Stimulated activated CD4-positive, alpha-beta T cell treated with anti-CD3 and anti-CD28 coated beads, Interleukin-4, amount 100 ng/mL, for 24 hours (primary cell): ENCODE measurements at places on chromosomes 13 and 19.

DNA sequence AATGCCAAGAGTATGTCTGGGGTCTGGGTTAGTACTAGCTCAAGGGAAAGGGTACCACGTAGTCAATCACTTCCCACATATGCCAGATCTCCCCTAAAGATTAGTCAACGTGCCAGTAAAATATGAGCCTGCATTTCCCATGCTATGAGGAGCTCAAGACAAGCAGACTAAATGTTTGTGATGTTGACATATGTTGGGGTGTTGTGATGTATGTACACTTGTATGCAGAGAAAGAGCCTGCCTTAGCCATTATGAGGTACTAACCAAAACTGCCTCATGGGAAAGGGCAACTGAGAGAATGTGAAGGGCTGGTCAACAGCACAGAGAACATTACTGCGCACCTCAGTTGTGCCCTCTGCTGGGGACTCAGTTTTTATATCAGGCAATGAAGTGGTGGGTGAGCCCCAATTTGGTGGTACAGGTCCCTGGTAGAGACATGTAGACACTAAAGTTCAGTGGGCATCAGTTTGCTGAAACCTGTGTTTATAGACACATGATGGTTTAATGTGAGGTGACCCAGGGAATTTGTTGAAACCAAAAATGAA is 287.0 kb downstream of the DCT start:
- DNase-seq: no peak

- no peak for DNase-seq
Observed at GRCh38 chr13:80604098-80604497, 263.2 kb upstream of the SPRY2 start.

DNA sequence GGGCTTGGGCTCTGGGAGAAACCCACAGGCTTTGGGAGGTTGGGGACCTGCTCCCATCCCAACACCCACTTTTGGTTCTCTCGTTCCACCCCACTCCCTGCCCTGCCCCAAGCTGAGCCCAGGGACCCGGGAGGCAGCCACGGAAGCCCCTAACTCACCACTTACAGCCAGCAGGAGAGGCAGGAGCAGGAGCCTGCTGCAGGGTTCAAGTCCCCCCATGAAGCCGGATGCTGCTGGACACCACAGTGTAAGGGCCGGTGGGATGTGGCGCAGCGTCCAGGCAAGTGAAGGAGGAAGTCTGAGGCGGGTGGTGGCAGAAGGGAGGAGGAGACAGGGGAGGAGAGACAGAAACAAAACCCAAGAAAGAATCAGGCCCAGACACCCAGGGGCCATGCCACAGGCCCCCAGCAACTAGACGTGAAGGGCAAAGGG is at the start of gene TYROBP:
Gene TYROBP, minus strand, starts transcription at position 286 of the 432 bp plus-strand sequence. Its CDS starts 67 bp downstream, at position 219.
- DNase-seq: no peak

- DNase-seq: no peak
Observed at GRCh38 chr13:21058361-21058760, 3.0 kb downstream of the LATS2 start.

GRCh38 chr19:23075031-23075733 is 41.6 kb upstream of the ZNF730 start:
- DNase-seq: no peak

GRCh38 chr13:111201304-111201940 is 86.3 kb downstream of the ARHGEF7 start:
- DNase-seq: no peak

DNA sequence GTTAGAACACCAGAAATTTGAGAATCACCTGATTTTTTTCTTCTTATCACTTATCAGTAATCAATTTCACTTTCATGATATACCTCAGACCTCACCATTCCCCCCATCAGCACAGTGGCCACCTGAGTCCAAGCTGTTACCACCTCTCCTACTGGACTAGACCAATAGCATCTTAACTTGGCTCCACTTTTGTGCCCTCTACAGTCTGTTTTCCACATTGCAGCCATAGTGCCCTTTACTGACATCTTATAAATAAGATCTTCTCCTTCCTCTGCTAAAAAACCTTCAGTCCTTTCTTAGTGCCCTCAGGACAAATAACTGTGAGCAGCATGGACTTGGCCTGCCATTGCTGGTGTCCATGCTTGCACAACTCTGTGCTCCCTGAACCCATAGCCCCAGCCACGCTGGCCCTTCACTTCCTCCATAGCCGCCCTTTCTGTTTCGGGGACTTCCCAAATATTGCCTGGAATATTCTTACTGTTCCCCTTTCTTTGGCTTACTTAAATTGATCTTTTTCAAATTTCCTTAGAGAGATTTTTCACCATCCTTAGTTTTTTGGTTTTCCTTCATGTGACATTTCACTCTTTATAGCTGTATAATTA is 380.8 kb downstream of the LMO7 start:
- DNase-seq: no peak

- no peak for DNase-seq
Observed at GRCh38 chr13:112055036-112055914, 11.7 kb upstream of the SOX1 start.

DNA sequence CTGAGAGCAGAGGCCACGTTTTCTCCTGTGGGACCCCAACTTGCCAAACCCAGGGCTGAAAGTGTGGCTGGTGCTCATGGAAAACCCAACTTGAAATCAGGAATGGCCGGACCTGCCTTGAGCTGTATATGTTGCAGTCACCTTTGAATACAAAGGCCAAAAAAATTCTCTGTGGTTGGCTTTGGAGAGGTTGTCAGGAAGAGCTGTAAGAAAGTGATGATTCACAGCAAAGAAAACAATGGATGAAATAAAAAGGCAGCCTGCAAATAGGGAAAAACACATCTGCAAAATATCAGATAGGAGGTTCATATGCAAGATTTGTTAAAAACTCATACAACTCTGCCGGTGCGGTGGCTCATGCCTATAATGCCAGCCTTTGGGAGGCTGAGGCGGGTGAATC is 715.8 kb downstream of the UQCRFS1 start:
- DNase-seq: no peak

DNA sequence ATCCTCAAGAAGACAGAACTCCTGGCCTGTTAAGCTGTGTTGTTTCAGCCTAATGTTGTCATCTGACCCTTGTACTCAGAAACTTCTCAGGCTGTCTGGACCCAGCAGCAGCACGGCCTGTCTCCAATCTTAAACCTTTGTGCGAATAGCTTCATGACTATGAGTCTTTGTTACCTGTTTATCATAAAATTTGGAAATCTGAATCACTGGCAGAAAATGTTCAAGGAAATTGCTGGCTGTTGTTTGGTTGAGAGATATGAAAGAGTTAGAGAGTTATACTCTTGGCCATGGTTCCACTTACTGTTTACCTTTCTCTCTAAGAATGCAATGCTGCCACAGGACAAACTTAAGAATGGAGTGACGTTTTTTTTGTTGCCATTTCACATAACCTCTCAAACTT is 59.6 kb downstream of the EFNB2 start:
- DNase-seq: no peak

- DNase-seq: no peak
Observed at GRCh38 chr19:55209693-55210472, 582 bp upstream of the PTPRH start.

DNA sequence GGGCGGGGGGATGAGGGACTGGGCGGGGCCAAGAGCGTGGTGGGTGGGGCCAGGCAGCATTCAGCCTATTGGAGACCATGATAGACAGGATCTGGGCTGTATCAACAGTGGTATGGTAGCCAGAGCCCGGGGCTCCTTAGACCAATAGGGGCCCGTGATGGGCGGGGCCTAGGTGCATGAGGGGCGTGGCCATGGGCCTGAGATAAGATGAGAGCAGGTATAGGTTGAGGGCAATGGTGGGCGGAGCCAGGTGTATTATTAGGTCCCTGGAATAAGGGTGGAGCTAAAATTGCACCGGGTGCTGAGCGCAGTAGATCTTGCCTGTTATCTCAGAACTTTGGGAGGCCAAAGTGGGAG is 5.3 kb downstream of the ABCA7 start:
- peak; percentile 65 for DNase-seq

GRCh38 chr13:111909971-111910671 is 156.8 kb upstream of the SOX1 start:
- DNase-seq: no peak

DNA sequence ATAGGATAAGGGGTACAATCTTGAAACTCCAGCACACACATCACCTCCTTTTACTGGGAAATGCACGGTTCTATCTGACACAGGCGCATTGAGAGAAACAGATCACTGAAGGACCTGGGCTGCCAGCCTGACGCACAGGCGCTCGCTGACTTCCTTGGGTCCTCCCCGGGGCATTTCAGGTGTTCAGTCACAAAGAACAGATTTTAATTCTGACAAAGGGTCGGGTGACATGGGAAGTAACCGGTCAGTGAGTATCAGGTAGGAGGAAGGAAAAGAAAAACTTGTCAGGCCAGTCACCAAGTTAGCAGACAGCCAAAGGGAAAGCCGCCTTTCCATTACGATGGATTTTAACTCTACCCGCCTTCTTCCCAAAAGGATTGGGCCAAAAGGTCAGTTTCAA is 39.6 kb downstream of the INSR start:
- no peak for DNase-seq

DNA sequence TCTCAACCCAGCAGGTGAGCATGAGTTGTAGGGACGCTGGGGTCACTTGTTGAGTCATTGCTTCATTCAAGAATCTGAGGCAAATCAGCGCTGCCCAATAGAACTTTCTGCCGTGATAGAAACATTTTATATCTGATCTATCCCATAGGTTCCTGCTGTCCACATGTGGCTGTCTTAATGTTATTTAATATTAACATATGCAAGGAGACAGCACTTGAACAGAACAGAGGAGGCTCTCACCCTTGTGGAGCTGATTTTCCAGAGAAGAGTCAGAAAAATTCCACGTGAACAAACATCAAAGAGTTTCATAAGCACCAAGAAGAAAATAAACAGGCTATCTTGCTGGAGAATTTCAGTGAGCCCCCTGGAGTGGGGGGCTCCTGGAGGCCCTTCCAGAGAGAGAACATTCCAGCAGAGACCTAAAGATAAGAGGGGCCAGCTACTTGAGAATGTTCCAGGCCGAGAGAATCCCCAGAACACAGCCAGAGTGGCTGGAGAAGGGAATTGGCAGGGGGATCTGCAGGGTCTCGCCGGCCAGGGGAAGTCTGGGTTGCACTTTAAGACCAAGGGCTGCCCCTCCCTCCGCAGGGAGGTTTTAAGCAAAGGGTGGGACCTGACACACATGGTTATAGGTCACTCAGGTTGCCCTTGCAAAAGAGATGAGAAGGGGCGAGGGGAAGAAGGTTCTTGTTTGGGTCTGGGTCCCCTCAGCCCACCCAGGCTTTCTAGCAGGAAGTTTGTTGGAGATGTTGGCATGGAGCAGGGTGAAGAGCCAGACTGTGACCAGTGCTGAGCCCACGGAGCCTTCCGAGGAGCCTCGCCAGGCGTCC is 135.7 kb downstream of the CRYL1 start:
- no peak for DNase-seq

DNA sequence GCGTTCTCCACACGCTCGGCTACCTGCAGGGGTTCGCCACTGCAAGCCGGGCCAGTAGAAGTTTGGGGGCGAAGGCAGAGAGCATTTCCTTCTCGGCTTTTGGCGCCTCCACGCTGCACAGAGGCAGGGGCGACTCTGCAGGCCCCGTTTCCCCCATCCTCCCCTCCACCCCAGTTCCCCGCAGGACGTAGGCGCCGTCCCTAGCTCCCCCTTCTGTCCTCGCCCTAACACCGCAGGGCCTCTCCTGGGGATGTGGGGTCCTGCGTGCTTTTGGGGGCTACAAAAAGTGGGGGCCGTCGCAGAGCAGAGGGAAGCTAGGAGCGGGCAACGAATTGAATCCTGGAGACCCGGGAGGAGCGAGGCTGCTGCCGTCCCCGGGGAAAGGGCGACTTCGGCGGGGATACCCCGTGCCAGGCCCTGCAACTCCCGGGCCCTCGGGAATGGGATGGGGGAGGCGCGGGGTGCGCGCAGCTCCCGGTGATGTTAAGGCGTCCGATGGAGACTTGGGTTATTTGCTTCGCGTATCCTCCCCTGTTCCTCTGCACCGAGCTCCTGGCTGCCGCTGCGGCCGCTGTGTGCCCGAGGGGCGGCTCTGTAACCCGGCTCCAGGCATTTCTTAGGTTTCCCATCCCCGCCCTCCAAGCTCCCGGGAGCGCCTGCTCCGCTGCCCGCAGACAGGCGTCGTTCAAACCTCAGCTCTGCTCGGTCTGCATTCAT is 255.9 kb upstream of the SOX21 start:
- DNase-seq: no peak

- no peak for DNase-seq
Observed at GRCh38 chr19:40366697-40367561, 18.4 kb downstream of the PLD3 start.

DNA sequence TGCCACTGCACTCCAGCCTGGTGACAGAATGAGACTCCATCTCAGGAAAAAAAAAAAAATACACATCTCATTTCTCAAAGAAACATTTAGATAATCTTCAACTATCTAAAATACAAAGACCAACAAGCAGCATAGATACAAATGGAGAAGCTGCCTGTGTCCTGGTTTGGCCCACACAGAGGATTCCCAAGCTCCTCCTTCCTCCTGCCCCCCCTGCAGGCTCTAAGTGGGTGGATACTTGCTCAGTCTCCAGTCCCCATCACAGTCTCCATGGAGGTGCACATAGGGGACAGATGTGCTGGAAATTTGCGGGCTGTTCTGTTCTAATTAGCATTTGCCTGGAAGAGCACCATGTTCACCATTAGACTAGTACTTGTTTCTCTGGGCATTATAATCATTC is 59.9 kb downstream of the ABCC4 start:
- no peak for DNase-seq
